ENCODE measurements at places on chromosomes 13 and 19.

- no peak for DNase-seq
These were observed 115.2 kb upstream of the SOX21 start for GRCh38 chr13:94827566-94827965.

DNA sequence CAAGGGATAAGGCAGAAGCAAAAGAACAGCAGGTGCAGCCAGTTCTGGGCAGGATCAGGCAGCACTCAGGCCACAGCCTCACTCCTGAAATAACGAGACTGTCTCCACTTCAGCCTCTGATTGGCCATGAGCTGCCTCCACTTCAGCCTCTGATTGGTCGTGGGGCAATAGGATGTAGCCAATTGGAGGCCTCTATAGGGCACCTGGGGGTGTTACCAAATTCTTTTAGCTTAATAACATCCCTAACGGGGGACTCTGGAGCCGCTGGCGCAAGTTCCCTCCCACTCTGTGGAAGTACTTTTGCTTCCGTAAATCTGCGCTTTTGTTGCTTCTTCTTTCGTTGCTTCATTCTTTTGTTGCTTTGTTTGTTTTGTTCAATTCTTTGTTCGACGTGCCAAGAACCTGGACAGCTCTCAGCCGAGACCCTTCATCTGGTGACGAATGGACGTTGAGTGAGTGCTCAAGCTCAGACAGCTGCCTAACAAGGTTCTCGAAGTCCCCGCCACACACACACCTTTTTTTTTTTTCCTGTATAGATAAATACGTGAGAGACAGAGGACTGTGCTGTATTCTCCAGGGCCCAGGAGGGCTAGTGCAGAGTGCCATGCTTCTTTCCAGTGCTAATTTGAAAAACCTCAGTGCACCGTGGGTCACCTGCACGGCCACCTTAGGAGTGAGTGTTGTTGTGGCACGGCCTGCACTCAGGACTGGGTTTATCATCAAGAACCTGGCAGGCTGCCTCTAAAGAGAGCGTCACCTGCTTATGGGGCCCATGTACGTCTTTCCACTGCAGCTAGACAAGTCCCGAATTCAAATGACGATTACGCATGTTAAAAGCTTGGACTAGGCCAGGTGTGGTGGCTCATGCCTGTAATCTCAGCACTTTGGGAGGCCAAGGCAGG lies 32.0 kb upstream of the TUBGCP3 start:
- DNase-seq, result no peak

DNA sequence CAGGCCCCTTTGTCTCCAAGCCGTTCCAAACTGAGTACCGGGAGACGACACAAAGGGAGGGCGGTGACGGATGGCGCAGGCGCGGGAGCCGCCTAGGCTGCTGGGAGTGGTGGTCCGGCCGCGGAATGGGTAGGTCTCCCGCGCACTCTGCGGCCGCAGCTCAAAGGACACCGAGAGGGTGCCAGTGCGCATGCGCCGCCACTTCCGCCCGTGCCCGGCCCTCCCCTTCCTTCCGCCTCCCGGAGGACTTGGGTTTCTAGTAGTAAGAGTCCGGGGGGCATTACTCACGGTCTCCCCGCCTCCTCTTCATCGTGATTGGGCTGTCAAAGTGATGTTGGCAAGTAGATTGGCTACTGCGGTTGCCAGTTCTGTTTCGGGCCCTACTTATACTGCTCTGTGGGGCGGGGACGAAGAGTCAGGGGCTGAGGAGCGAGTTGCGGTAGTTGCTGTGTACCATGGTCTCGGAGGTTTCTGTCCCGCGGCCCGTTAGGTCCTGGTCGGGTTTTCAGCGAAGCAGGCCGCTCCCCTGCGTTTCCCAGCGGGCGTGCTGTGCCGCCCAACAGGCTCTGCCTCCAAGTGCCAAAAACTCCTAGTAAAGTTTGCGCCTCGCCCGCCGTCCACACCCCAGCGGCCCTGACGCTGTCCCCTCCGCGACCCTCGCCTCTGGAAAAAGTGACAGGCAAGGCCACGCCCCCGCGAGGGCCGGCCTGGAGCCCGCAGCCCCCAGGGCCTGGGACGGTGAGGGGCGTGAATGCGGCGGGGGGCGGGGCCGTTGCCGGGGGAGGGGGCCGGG lies 455 bp upstream of the ING1 start:
- peak; percentile 100 for DNase-seq

DNA sequence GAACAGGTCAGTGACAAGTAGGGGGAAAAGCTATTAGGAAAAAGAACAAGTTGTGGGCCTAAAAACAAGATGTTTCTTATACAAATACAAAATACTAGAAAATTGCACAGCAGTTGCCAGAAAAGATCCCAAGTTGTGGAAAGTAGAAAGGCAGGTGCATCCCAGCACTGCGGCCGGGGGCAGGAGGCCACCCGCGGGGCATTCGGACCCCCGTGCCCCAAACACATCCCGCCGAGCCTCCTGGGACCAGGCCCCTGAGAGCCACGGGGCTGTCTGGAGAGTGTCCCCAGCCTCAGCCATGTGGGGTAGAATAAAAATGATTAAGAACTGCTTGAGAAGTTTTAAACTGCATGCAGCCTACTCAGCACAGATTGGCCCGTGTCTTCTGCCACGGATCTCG lies 11.4 kb downstream of the RASA3 start:
- no peak for DNase-seq

GRCh38 chr19:6167115-6167514 lies 31.6 kb downstream of the ACSBG2 start:
- no peak for DNase-seq

DNA sequence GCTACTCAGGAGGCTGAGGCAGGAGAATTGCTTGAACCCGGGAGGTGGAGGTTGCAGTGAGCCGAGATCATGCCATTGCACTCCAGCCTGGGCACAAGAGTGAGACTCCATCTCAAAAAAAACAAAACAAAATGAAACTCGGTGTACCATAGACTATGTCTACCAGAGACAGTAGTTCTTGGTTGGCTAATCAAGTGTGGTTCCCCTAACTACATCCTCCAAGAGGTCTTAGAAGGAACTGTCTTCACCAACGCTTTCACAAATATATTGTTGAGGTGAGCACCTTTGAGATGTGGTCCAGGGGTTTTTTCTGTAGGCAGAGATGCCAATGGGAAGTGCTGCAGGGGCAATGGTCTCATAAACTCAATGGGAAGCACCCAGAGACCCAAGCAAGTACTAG lies 48.0 kb downstream of the RFC3 start:
- DNase-seq, result no peak

DNA sequence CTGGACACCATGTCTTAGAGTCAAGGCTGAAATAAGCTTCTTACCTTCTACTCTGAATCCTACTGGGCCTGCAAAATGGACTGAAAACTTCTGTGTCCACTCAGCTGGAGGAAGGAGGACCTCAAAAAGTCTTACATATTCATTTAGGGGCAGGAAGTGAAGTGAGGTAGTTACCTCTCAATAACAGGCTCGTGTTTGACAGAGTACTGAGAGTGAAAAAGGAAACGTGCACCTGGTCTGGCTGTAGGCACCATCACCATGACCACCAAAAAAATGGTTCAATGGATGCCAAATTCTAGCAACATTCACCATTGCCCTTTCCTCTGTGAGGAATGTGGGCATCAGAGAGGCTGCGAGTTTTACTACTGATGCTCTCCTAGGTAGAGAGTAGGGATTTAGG lies 176.2 kb downstream of the RFC3 start:
- no peak for DNase-seq

DNA sequence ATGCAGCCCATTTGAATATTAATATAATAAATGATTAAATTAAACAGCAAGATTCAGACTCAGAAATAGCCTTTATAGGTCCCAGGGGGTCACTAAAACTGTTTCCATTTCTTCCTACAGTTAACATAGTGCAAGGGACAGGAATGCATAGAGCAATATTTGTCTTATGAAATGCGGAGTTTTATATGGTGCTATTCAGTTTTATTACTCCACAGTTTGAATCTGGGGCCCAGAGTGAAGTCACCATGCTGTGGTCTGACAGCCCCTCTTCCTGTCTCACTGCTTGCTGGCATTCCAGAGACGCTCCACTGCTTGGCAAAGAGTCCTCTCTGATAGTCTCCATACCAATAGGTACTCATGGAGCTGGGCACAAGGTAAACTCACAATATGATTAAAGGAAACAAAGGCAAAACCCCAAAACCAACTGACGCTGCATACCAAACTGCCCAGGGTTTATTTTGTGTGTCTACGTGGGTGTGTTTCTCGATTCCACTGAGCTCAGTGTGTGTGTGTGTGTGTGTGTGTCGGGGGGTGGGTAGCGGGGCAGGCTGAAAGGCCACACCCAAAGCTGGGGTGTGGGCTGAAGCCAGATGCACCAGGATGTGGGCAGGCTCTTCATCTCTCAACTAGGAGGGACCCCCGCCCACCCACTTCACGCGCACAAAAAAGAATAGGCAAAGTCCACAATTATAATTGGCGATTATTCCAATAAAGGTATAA lies 277.9 kb downstream of the TSHZ3 start:
- no peak for DNase-seq

DNA sequence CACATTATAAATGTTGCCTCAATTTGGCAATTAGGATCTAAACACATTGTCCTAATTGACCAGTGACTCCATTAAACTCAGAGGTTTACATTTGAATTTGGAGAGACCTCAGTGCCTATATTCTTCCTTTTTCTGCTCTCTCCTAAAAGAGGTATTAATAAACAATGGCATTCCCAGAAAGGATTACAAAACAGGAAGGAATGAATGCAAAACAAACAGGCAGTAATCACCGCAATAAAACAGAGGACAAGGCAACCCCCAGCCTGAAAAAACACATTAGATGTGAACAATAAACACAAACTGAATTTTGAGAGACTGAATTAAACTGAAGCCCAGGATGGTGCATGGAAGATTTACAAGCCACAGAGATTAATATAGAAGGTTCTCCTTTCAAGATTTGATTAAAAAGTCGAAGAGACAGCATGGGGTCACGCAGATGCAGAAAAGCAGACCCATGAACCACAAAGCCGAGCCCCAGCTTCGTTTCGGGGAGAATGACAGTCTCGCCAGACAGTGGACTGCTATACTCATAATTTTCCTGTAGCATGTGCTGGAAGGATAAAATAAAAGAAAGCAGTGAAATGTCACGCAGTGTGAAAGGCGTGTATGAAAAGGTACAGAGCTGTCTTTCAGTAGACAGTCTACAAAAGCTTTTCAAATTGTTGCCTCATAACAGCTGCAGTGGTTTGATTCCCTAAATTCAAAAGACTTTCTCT lies 503.0 kb downstream of the LIG4 start:
- no peak for DNase-seq
